CD4-positive, alpha-beta T cell treated with Interleukin-6 for 4 hours (primary cell): ENCODE measurements at places on chromosomes 11 and 22.

GRCh38 chr11:41031551-41032060 is 427.8 kb downstream of the LRRC4C start:
- DNase-seq = no peak

DNA sequence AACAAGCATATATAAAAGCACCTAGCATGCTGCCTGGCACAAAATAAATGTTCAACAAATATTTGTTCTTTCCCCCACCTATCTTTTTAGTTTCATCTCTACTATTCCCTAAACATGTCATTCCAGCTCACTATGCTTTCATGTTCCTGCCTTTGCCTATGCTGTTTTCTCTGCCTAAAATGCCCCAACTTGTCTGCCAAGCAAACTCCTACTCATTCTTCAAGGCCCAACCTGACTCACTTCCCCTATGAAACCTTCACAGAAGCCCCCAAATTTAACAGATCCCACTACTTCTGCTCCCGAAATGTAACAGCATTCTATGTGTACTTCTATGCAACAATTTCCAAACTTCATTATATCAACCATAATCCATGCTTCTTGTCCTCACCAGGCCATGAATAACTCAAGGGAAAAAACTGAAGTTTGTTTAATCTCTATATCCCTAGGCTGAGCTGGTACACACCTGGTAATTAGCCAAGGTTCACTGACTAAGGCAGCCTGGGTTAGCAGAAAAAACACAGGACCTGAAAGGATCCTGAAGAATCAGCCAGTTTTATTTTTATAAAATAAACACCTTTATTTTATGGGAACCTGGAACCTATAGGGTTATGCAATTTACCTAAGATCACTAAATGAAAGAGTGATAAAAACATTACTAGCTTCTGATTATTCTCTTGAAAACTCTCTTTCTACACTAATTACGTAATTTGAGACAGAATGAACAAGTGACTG is 72.2 kb downstream of the PAK1 start:
- DNase-seq = no peak

DNA sequence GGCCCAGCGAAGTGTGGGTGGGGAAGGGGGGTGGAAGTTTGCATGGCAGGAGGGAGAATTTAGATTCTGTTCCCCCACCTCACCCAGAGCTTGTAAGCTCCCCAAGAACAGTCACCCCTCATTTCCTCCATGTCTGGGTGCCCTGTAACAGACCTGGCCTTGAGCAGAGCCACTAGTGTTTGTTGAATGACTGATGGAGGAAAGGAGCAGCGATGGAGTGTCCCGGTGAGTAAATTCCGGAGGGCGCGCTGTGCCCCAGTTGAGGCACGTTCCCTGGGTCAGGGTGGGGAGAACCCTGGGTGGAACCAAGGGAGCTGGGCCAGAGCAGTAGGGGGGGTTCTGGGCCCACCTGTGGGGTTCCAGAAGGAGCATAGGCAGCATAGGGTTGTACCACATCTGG is 827 bp downstream of the NAALADL1 start:
- no peak for DNase-seq

DNA sequence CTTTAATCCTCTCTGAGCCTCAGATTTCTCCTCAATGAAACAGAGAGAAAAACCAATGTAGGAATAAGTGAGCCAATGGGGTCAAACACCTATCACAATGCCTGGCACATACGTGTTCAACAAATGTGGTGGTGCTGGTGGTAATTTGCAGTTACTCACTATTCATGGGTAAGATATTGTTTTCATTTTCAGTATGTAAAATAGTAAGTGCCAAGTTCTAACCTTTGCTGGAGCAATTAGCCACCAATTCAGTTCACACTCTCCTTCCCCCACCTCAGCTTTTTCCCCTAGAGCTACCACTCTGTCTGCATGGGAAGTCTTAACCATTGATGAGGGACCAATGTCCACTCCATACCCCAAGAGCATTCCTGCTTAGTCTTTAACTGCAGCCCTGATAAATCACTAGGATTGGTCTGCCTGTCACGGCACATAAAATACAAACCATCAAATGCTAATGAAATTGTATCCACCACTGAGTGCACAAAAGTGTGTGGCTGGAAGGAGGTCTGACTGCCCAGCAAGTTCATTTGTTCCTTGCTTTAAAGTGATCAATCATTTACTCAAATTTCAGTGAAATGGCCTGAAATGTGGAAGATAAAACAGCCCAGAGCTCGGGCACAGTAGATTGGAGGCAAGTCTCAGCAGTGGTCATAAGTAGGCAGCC is 187.4 kb upstream of the API5 start:
- no peak for DNase-seq

DNA sequence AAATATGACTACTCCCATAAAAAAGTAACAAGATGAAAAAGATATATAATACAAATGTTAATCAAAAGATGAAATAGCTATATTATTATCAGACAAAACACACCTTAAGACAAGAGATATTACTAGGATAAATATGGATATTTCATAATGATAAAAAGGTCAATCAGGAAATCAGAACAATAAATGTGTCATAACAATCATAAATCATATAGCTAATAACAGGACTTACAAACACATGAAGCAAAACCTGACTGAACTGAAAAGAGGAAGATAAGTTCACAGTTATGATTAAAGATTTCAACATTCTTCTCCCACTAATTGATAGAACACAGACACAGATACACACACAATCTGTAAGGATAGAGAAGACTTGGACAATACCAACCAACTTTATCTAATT is 47.2 kb downstream of the EIF3M start:
- no peak for DNase-seq

DNA sequence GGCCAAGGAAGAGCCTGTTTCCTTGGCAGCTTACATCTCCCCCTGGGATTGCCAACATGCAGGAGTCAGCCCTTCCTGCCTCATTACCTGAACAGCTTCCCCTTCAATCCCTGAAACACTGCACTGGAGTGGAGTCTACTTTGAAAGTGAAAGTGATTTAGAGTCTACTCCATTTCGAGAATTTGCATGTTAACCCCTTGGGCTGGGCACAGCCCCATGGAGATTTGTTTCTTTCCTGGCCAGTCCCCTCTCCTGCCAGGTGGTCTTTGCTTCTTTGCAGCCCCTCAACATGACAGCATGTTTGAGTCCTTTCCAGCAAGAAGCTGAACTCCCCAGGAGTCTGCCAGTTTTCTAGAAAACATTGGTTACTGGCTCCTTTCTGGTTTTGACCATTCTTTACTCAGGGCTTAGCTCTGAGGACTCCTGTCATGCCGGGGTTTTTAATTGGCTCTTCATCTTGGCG is 59.9 kb downstream of the TRAF6 start:
- no peak for DNase-seq

GRCh38 chr11:27371489-27371888 is 8.5 kb upstream of the CCDC34 start:
- no peak for DNase-seq

DNA sequence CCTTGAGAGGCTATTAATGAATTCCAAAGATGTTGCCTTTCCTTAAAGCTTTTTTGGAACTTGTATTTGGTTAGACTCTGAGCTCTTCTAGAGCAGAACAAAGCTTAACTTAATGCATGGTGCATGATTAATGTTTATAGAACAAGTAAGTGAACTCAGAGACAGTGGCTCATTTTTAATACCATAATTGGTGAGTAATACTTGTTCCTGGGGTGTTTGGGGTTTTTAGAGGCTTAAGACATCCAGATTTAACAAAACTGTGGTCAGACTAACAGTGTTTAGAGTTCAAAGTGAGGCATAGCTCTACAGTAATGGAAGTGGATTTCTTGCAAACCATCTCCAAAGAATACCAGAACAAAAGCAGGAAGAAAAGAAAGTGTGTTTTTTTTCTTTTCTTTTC is 73.7 kb upstream of the CTSC start:
- no peak for DNase-seq

- DNase-seq = no peak
These were observed 134.1 kb downstream of the CASP12 start for GRCh38 chr11:104763930-104764709.

- DNase-seq = no peak
These were observed 745.7 kb downstream of the FAM181B start for GRCh38 chr11:81987829-81988472.

DNA sequence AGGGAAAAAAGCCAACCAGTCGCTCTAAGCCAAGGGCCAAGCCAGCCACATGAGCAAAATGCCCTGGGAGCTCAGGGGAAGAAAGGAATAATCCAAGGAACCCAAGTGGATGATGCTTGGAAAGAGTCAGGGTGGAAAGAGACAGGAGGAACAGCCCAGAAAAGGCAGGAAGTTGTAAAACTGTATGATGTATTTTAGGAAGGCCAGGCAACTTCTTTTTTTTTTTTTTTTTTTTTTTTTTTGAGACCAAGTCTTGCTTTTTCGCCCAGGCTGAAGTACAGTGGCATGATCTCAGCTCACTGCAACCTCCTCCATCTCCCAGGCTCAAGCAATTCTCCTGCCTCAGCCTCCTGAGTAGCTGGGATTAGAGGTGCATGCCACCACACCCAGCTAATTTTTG is 1.6 kb downstream of the LGALS12 start:
- no peak for DNase-seq

DNA sequence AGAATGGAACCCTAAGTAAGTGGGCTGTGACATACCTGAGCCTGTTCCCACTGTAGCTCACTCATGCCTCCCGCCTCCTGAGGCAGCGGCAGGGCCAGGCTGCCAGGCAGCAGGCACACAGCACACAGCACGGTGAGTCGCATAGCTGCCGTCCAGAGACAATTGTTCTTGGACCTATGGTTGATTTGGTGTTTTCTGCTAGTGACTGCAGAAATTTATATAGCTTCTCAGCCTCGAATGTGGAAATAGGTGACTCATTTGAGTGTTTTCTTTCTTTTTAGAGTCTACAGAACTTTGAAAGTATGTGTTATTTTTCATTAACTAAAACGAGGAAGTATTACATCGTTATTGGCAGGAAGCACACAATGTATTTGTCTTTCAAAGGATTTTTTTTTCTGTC is at the start of gene MMP7:
Gene MMP7, minus strand, starts transcription at position 190 of the 400 bp plus-strand sequence. Its CDS starts 47 bp downstream, at position 143.
- DNase-seq = no peak

DNA sequence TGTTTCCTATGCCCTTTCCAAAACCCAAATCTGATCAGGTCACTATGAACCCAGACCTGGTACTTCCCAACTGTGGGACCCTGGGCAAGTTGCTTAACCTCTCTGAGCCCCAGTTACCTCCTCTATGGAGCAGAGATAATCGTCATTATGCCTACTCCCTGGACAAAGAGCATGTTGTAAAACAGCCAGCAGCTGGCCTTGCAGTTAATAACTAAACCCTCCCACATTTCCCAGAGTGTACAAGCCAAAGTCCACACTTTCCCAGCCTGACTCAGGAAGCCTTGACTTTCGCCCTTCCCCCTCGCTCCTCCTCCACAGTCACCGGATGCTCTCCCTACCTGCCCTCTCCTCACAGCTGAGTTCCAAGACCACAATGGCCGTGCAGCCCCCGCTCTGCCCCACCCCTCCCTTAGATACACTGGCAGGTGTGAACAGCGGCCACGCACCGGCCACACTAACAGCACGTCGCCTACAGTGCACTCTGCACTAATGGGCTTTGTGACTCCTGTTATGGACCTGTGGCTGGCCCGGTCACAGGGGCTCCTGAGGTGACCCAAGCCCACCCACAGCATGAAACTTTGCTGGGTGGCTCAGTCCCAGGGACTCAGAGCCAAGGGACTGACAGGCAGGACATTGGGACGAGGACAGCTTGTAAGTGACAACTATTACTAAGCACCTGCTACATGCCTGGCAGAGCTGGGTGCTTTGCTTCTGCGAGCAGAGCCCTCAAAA is 15.6 kb upstream of the MFNG start:
- no peak for DNase-seq

DNA sequence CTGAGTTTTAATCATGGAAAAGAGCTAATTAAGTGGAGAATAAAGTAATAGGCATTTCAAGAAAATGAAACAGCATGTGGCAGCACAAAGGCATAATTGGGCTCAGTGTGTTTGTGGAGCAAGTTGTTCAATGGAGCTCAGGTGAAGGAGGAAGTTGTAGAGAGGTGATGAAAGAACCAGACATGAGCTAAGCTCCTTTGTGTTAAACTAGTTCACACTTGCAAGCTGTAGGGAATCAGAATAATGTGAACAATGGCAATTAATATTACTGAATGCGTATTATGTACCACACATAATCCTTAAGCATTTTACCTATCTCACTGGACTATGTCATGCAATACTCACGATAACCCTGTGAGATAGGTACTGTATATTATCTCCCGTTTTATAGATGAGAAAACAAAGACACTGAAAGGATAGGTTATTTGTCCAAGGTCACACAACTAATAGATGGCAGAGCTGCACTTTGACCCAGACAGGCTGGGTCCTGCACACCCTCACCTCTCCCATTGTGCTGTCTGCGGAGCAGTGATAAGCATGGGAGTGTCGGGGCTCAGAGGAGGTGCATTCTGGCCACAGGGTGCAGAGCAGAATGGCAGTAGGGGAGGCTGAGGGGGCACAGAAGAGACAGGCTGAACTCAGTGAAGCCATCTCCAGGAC is 8.9 kb downstream of the OLFML1 start:
- DNase-seq = no peak

DNA sequence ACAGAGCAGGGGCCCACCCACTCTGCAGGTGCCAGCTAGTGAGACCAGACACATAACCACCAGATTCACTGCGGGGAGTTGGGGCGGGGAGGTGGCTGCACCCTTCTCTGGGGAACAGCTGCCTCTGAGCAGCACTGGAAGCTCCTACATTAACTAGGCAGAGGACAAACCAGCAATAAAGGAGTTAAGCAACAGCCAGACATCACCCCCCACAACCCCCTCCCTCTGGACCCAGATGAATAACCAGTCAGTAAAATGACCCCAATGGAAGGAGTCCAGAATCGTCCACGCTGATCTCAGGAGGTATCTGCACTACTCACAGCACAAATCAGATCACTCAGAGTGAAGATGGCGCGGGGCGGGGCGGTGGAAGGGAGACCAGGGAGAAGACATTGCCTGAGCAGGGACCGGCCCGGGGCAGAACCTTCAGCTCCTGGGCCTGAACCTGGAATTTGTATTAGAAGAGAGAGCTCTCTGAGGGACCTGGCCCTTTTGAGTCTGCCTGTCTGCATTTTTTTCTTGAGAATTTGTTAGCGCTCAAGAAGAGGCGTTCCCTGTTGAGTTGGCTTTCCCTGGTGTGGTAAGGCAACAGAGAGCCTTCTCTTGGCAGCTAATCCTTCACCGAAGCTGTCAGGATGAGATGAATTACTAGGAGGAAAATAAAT is 125.5 kb upstream of the NCAM1 start:
- DNase-seq = no peak

GRCh38 chr11:9692691-9693090 is 28.8 kb downstream of the SWAP70 start:
- no peak for DNase-seq
